NCI-H460 (cell line): ENCODE measurements at places on chromosomes 12 and 14. TPM values are rescaled to one million over a fixed set of nuclear protein-coding genes. Genes with fewer than 3 reads are reported as not detected.
A peak's percentile ranks its signal among the peaks of the same experiment; 100 is the strongest.

GPR132 gene
- 0.78 TPM in 1 of 2 replicates, not detected in the other for total RNA-seq

DNA sequence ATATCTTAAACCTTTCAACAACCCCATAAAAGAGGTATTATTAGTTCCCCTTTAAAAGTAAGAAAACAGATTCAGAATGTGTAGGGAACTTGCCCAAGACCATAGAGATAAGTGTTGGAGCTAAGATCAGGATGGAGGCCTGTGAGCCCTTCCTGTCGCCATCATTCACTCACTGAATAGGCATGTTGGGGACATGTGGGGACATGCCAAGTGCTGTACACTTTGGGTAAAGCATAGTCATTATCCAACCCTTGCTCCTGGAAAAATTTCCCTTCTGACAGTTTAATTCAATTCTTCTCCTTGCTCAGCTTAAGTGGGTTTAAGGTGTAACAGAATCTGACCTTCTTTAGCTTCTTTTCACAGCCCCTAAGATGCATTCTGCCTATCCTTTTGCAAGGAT, 28.0 kb upstream of the C12orf42 start:
- DNase-seq: no peak

AMDHD1 gene
- total RNA-seq: 15.6 and 21.6 TPM in 2 replicates

GRCh38 chr14:94110552-94111181, at the start of gene IFI27:
TSS of gene IFI27 (plus strand) at chr14:94110736.
- peak; percentile 36 for DNase-seq

- DNase-seq: no peak
These were observed 31.6 kb downstream of the PPP1R36 start for GRCh38 chr14:64581363-64581762.

- peak; percentile 26 for DNase-seq
These were observed 1322.1 kb downstream of the TMEM121 start for GRCh38 chr14:106848330-106849121.

DNA sequence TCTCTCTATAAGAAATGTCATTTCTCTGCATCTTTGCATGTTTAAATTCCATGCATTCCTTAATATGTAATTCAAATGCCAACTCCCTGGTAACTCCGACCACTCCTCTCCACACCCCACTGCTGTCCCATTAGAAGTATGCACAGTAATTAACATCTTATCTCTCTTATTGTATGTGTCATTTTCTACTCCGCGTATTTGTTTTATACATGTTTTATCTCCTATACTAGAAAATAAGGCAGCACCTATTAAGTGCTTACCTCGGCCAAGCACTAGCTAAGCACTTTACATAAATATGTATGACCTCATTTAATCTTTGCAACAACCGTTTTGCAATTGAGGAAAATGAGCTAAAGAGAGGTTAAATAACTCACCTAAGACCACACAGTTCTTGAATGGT, 469.8 kb downstream of the BCAT1 start:
- DNase-seq: no peak

- no peak for DNase-seq
These were observed 11.1 kb downstream of the KRT77 start for GRCh38 chr12:52692254-52692653.

BAZ2A gene
- 30.4 and 32.4 TPM in 2 replicates for total RNA-seq

GRCh38 chr14:90305176-90305601, 26.6 kb downstream of the NRDE2 start:
- DNase-seq: no peak

CYP46A1 gene
- total RNA-seq: 0.02 TPM in 1 of 2 replicates, not detected in the other

DNA sequence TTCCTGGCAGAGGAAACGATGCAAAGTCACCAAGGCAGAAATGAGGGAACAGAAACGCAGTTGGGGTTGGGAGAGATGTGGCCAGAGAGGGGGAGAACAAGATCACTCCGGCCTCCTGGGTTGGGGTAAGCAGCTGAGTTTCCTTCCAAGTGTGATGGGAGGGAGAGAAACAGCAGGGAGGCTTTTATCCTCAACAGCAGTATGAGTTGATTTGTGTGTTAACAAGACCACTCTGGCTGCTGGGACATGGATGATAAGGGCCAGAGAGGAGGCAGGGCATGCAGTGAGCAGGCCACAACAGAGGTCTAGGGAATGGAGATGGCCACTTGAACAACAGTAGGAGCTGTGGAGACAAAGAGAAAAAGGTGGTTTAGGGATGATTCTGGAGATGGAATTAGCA, 66.8 kb downstream of the GLRX5 start:
- DNase-seq: no peak

DNA sequence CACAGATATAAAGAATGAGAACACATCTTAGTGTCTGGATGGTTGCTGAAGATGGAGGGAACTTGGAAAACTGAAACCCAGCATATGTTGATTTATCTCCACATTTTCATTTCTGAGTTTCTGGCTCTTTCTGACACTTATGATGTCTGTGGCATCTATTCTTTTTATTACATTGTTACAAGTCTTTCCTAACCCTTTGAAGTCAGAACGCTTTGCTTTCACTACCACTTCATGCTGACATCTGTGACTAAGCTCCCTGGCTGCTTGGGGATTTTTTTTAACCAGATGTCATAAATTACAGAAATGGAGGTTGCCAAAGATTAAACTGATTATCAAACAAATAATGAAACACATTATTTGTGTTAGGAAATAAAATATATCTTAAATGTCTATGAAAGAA, 188.7 kb downstream of the KITLG start:
- no peak for DNase-seq

ALG10B gene
- 11.3 and 15.1 TPM in 2 replicates for total RNA-seq

GPRC5D gene
- total RNA-seq: not detected in 2 replicates

DNA sequence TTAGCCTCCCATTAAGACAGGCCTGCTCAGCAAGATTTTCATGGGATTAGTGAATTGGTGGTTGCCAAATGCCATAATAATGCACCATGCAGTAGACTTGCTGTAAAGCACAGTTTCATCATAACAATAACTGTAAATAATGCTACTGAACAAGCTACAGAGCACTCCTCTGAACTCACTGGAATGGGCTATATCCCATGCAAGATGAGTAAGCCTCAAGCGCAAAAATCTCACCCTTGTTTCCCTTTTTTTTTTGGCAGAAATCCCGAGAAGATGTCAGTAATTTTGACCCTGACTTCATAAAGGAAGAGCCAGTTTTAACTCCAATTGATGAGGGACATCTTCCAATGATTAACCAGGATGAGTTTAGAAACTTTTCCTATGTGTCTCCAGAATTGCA, 145.9 kb upstream of the HIF1A start:
- no peak for DNase-seq

GRCh38 chr12:83823386-83824045, 1089.1 kb downstream of the SLC6A15 start:
- DNase-seq: peak; percentile 46

DNA sequence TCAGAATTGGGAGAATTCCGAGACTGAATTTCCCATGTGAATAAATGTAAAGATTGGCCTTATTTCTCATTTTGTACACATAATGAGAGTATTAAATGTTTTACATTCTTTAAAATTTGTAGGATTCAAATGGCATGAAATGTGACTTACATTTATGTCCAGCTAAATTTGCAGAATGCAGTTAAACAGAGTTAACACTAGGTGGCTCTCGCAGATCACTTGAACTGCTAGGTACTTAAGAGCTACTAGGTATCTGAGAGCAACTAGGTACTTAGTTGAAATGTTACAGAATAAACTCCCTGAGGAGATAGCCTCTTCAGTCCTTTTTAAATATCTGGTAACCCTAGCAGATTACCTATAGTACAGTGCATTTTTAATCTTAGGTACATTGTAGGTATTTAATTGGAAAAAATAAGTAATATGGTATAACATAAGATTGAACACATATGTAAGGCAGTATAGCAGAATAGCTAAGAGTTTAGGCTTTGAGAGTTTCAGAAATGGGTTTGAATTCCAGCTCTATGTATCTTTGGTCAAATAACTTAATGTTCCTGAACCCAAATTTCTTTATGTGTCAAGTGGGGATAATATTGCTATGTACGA, 73.8 kb downstream of the KIAA0586 start:
- peak; percentile 49 for DNase-seq

OR6J1 gene
- total RNA-seq: not detected in 2 replicates

VASH1 gene
- total RNA-seq: 0.81 and 1.0 TPM in 2 replicates
